ENCODE measurements at places on chromosomes 3 and 15.
A peak's percentile ranks its signal among the peaks of the same experiment; 100 is the strongest.

GRCh38 chr15:77897896-77898406 is 179.6 kb downstream of the TBC1D2B start:
- DNase-seq = no peak

DNA sequence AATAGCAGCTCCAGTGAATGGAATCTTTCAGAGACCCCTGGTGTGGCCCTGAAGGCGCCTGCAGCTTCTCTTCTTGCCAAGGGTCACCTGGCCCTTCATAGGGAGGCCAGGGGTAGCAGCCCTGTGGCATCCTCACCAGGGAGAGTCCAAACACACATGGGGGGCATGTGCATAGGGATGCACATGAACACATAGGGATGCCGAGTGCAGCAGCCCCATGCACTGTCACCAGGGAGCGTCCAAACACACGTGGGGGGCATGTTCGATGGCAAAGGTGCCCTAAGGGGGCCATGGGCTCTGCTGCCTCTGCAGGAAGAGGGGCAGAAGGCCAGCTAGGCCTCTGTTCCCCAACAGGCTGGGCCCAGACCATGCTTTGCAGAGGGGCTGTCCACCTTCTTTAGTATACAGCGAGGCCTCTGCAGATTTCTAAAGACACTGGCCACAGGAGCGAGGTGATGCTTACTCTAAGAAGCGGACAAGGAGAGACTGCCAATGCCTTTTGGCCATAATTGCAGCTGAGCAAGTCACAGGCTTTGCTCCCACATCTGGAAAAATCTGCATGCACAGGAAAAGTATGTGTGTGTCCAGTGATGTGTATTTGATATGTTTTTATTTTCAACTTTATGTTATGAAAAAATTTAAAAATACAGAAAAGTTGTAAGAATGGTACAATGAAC is 21.0 kb downstream of the ANAPC13 start:
- DNase-seq = no peak

GRCh38 chr15:49148298-49148697 is 7.1 kb downstream of the COPS2 start:
- DNase-seq = no peak

GRCh38 chr3:115084686-115085085 is 62.4 kb downstream of the ZBTB20 start:
- DNase-seq = no peak

DNA sequence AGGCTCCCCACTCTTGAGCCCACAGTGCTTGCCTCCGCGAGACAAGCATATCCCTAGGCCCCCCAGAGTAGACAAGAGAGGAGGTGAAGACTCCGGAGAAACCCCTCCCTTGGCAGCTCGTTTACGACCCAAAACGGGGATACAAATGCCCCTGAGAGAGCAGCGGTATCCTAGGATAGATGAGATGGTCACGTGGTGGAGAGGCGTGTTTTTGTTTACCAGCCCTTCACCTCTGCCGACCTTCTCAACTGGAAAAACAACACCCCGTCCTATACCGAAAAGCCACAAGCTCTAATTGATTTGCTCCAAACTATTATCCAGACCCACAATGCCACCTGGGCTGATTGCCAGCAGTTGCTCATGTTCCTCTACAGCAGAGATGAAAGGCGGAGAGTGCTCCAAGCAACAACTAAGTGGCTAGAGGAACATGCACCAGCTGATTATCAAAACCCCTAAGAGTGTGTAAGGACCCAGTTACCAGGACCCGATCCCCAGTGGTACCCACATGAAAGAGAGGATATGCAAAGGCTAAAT is 99.5 kb upstream of the OSBPL11 start:
- DNase-seq = no peak

DNA sequence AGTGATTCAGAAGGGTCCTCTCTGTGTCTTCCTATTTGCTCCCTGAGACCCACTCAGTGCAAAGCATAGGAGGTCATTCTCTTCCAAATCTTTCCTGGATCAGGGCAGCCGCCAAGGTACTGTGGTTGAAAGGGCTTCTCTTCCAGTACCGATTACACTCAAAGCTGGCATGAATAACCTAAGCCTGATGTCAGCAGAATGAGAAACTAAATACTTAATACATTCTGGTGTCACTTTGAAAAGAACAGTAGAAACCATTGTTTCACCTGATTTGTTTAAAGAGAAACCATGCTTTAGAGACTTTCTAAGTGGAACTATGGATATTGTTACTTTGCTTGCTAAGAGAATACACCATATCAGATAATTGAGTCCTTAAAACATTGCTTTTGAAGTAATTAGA is 50.2 kb downstream of the PDHB start:
- no peak for DNase-seq

DNA sequence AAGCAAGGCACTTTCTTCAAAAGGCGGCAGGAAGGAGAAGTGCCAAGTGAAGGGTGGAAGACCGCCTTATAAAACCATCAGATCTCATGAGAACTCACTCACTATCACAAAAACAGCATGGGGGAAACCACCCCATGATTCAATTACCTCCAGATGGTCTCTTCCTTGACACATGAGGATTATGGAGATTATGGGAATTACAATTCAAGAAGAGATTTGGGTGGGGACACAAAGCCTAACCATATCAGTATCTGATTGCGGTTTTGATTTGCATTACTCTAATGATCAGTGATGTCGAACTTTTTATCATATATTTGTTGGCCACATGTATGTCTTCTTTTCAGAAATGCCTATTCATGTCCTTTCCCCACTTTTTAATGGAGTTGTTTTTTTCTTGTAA is 549.3 kb upstream of the IL12A start:
- DNase-seq = no peak

- DNase-seq = no peak
Measured at GRCh38 chr3:34844323-34844620, 795.1 kb upstream of the ARPP21 start.

DNA sequence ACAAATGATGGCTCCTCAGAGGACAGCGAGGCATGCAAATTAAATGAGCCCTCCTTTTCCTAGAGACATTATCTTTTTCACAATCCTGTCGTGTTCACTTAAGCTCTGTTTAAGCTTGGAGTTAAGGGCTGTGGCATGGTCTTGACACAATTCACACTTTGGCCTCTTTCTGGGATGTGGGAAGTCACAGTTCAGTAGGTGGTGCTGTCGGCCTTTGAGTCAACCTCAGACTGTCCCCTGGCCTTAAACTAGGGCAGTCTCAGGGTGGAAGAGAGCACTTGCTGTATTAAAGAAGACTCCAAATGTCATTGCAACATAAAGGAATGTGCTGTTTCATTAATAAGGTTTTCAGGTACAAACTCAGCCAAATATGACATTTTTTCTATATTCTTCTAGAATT is 351.0 kb downstream of the MCTP2 start:
- no peak for DNase-seq

- no peak for DNase-seq
Measured at GRCh38 chr15:70932397-70932796, 39.8 kb downstream of the LRRC49 start.

GRCh38 chr3:182185313-182185712 is 473.6 kb downstream of the SOX2 start:
- no peak for DNase-seq

DNA sequence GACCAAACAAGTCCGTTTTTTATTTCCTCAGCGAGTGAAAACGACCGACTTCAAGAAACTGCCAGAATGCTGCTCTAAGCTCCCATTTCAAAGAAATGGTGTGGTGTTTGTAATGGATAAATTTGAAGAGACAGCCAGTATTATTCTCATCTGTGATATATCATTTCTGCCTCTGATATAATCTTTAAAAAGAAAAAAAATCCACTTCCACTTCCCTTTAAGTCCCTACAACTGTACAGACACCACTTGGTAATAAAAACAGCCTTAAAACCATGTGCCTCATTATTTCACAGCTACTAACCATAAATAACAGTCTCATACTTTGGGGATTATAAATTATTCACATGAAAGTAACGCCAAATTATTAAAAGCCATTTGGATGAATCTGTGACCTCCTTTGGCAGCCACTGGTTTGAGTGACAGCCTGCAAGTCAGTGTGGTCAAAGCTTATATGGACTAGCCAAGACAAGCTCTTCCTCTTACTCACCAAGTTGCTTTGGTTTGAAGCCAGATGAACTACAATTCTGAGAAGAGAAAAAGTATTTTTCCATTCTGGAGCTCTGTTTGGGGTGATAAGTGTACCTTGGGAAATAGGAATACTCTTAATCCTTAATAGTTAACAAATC is 168.0 kb downstream of the SHOX2 start:
- no peak for DNase-seq

GRCh38 chr3:138862924-138863775 is 28.4 kb upstream of the PIK3CB start:
- no peak for DNase-seq

DNA sequence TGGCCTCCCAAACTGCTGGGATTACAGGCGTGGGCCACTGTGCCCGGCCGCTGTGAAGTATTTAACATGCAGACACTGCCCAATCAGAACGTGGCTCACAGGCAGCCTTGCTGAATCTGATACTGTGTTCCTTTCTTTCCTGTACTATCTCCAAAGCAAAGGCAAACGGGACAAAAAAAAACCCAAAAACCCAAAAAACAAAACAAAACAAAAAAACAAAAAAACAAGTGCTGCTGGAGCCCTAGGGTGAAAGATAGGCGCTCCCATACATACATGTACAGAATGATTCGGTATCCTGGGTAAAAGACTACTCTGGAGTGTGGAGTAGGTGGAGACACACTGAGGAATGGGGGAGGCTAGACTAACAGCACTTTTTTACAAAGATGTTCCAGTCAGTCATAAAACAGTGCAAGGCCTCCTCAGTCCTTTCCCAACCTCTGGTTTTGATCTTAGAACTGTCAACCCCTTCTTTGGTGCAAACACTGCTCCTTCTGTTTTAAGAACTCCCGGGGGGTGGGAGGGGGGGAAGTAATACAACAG is 7.7 kb upstream of the MAP1A start:
- DNase-seq = no peak

DNA sequence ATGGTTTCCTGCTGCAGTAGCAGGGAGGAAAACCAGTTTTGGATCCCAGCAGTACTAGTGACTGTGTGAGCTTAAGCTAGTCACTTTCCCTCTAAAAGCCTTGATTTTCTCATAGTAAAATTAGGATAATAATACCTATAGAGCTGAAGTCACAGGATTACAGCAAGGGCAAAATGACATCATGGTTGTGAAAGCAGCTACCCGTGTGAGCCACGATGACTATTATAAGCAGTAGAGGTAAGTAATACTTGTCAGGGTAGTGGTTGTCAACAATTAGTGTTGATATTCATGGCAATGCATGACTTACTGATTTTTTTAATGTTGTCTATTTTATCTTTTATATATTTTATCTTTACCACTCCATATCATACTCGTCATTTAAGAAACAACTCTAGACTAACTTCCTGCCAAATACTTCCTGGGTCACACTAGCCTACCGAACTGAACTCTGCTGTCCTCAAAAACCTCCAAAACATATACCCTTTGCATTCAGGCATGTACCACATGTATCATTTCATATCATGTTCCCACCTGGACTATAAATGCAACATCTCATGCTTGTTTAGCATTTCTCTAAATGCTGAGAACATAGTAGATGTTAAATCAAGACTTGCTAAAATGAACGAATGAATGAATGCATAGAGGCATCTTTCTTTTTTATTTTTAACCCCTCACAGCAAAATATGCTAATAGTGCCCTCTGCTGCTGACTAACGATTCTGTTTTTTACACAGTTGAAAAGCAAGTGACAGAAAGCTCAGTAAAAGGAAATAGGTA is 172.6 kb downstream of the P3H2 start:
- DNase-seq = no peak

GRCh38 chr3:58414538-58415197 is 19.0 kb downstream of the PDHB start:
- no peak for DNase-seq

GRCh38 chr15:100740138-100740537 is 137.7 kb downstream of the ASB7 start:
- DNase-seq = no peak

- no peak for DNase-seq
Measured at GRCh38 chr3:152213203-152213602, 55.5 kb upstream of the MBNL1 start.

- no peak for DNase-seq
Measured at GRCh38 chr3:72232331-72232730, 447.4 kb upstream of the PROK2 start.

GRCh38 chr3:88150371-88150770 is 612 bp downstream of the C3orf38 start:
- DNase-seq = no peak

GRCh38 chr3:49790626-49791411 is 4.5 kb upstream of the IP6K1 start:
- no peak for DNase-seq

- DNase-seq = peak; percentile 29
Measured at GRCh38 chr3:137032465-137033120, 74.8 kb downstream of the IL20RB start.

DNA sequence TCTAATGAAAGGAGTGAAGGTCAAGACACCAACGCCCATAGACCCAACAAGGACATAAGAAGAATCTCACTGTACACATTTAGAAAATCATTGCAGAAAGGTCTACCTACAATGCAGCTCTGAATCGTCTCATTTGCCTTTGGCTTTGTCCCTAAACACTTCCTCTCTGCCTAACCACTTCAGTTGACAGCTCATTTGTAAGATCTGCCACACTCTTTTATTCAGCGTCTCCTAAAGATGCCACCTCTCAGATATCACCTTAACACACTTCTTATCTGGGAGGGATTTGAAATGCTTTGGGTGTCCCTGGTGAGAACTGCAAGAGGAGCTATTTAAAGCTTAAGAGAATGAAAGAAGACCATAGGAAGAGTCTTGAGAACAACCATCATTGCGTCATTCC is 38.7 kb downstream of the RAB27A start:
- DNase-seq = no peak

GRCh38 chr3:75129101-75129500 is 514.6 kb upstream of the CNTN3 start:
- no peak for DNase-seq

DNA sequence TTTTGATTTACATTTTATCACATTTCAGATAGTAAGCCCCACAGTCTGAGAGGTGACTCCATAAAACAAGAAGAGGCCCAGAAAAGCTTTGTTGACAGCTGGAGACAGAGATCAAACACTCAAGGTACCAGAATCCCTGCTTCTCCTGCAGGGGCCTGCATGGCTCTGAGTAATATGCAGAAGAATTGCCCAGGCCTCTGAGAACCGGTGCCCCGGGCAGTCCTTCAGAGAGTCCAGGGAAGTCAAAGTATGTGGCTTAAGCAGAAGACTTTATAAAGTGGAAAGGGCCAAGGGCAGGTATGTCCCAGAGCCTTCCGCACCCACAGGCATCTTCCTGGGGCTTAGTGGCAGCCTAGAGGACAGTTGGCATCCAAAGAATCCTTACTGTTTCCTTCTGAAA is 12.8 kb downstream of the ATRIP start:
- no peak for DNase-seq

Measured in stimulated activated CD8-positive, alpha-beta memory T cell treated with anti-CD3 and anti-CD28 coated beads, Interleukin-4, amount 100 ng/mL, for 4 hours (primary cell).